Fibroblast of upper back skin (primary cell): ENCODE measurements at places on chromosomes 6 and 20.
A peak's percentile ranks its signal among the peaks of the same experiment; 100 is the strongest.

- no peak for DNase-seq
These were observed 4.8 kb downstream of the EPB41L2 start for GRCh38 chr6:131058236-131058635.

GRCh38 chr6:44730771-44731391, 343.4 kb downstream of the CDC5L start:
- peak; percentile 46 for DNase-seq

DNA sequence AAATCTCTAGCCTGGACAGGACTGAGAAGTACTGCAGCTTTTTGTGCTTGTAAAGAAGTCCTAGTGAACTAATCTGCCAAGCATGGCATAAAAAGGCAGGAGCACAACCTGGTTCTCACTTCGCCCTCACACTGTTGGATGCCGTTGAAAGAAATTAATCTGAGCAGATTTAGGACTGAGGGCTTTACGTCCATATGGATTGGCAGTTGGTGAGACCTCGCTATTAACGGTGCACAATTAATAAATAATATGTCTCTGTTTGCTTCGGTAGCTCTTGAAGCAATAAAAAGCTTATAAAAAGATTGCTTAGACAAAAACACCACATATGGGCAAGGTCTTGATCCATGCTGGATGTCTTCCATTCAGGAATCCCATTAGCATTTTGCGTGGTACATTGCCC, 185.6 kb upstream of the EPHA7 start:
- no peak for DNase-seq

- DNase-seq = no peak
These were observed 101.0 kb downstream of the KIF16B start for GRCh38 chr20:16472045-16472872.

DNA sequence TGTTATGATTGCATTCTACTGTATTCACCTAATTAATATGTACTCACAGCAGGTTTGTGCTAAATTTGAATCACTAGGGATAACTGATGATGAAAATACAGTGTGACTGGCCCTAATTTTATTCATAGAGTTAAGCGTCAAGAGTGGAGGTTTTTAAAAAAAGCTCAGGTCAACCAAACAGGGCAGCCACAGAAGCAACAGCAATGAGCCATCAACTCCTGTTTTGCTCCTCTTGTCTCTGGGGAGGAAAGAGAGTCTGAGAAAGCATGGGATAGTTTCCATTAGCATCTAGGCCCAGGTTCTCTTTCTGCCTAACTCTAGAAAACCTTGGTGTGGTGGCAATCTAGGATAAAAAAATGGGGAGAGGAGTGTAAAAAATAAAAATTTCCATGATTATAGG, 122.1 kb downstream of the OGFRL1 start:
- DNase-seq = no peak

GRCh38 chr6:75494290-75494689, 690 bp upstream of the FILIP1 start:
- DNase-seq = no peak

DNA sequence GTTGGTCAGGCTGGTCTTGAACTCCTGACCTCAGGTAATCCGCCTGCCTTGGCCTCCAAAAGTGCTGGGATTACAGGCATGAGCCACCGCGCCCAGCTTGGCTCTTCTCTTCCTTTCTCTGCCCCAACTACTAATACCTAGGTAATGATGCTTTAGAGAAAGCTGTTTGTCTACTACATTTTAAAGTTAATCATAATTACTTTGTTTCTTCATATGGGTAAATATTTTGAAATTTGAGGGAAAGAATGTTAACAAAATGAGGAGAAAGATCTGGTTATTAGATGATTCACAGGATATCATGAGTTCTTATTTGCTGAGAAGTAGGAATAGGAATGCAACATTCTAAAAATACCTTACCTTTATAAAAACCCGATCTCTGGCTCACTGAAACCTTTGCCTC, 18.4 kb upstream of the PTPRK start:
- peak; percentile 17 for DNase-seq

- no peak for DNase-seq
These were observed 42.5 kb downstream of the SESN1 start for GRCh38 chr6:109052018-109052651.

GRCh38 chr6:127267646-127268625, 1.3 kb downstream of the RNF146 start:
- no peak for DNase-seq
